IPS DF 6.9 (cell line): ENCODE measurements at places on chromosomes 1 and 21.

GRCh38 chr1:54859700-54860391 lies 27.1 kb downstream of the DHCR24 start:
- DNase-seq, result no peak

GRCh38 chr1:212553676-212554075 lies 54.9 kb upstream of the ATF3 start:
- no peak for DNase-seq

DNA sequence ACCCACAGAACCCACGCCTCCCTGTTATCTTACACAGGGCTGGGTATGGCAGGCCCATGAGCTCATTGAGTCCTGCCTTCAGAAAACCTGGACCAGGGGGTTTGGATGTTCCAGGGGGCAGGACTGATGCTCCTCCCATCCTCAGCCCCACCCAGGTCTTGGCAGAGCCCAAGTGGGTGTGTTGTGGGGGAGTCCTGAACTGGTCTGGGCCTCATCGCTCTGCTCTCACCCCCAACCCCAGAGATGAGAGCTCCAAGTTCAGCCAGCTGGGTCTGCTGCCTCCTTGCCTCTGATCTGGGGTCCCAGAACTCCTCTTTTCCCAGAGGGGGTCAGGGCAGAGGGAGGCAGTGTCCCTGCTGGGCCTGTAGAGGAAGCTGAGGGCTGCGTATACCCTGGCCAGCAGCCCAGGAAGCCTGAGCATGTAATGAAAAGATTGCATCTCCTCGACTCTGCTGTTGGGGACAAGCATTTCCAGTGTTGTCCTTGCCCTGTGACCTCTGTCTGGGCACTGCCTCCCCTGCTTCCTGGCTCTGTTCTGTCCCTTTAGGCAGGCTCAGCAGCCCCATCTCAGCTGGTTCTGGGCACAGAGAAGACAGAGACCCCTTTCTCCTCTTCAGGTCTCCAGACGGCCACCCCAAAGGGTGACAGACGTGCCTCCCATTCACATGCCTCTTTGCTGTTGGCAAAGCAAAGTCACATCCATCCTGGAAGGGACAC lies 54.7 kb upstream of the EPS8L3 start:
- DNase-seq, result no peak

DNA sequence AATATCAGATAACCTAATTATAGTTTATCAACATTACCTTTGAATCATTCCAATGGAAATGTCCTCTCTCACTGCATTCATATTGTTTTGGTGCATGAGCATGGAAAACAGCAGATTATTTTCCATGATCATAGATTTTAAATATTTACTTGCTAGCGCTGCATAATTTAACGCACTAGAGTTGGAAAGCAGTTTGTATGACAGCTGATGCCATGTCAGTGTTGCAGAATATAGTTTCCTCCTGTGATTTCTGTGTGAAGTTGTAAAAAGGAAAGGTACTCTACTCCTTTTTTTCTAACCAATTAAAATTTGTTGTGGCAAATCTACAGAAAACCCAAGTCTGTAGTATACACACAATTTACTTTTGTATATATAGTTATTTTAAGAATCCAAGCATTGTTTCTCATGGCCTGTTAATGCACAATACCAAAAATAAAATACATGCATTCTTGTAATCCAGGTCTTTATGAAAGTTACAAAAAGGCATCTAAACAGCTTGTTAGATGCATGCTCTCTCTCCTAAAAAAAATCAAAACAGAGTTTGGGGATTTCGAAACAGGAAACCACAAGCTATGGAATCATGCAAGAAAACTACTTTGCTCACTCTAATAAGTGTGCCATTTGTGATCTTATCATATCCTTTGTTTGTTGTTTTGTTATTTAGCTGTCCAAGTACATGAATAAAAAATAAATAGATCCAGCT lies 1.9 kb upstream of the ATG4C start:
- no peak for DNase-seq

GRCh38 chr1:223358826-223359225 lies 5.2 kb downstream of the SUSD4 start:
- no peak for DNase-seq

DNA sequence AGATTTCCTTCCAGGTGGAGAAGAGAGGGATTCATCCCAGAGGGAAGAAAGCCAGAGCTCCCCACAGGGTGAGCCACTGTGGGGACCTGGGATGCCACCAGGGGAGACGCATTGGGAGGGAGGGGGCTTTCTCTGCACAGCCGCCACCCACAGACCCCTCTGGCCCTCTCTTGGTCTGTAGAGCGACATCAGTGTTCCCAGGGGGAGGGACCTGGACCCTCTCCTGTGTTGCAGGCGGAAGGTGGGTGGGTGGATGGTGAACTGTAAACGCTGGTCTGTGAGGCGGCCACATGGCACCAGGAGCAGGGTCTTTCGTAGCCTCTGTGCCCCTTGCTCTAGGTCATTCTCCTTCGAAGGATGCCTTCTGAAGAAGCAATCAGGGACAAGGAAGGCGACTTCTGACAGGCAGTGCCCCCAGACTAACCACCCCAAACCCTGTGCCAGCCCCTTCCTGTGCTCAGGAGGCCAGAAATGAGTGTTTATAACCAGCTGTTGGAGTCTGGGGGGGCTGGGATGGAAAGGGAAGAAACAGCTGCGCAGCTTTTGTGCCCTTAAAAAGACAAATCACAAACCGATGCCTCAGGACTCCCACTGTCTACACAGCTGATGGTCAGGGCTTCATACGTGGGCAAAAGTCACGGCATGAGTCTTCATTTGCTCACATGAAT lies 121.4 kb upstream of the ZBTB40 start:
- no peak for DNase-seq

GRCh38 chr1:94806441-94806871 lies 13.7 kb upstream of the SLC44A3 start:
- no peak for DNase-seq

DNA sequence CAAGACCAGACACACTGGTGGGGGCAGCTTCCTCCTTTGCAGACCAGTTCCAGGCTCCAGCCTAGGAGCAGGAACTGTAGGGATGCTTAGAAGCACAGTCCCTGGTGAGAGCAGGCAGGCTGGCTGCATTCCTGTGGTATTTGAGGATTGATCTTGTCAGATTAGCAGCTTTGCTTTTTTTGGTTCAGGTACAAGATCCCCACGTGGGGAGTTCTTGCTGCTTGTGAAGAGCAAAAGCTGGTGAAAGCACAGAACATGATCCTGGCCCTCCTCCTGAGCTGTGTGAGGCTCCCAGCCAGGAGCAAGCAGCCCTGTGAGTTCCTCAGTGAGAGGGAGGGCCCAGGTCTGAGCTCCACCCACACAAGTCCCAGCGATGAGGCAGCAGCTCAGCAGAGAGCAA lies 75.3 kb upstream of the ARTN start:
- DNase-seq, result no peak

DNA sequence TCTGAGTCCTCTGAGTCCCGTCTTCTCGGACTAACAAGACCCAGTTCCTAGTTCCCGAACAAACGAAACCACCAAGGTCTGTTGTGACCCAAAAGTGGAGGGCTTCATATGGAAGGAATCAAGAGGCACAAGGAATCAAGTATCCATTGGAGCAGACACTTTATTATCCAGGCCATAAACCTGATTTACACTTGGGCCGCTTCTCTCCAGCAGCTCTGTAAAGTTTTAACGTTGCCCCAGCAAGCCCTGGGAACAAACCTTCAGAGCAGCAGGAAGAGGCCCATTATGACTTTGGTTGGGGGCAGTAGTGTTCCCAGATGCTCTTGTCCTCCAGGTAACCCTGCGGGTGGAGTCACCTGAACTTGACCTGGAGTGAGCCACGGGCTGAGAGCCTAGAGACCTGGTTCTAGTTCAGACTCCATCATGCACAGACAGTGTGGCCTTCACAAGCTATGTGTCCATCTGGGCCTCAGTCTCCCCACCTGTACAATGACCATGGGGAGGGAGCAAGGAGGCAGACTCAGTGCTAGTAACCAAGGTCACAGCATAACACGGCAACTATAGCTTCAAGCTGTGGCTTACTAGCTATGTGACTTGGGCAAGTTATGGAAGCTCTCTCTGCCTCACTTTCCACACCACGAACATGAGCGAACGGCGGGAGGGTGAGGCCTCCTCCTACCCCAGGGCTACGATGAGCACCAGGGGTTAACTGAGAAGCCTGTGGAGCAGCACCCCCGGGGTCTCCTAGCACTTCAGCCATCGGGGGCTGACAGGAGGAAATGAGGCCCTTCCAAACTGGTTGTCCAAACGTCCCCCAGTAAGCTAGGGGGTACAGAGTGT lies 95.7 kb downstream of the GLIS1 start:
- DNase-seq, result no peak

DNA sequence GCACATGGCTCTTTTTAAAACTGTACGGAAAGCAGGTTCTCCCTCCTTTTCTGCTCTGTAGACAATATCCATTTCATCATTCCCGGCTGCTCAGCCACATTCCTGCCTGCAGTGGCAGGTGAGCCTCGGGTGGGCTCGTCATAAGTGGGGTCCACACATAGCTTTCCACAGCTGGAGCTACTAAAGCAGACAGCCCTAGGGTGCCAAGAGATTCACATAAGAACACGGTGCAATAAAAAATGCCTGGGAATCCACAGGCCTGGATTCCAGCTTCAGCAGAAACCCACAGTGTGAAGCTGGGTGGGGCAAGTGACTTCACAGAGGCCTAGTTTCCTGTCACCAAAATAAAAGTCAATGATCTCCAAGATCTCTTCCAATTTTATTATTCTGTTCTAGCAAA lies 96.4 kb downstream of the MIS18A start:
- no peak for DNase-seq

GRCh38 chr1:188462837-188463236 lies 1634.1 kb downstream of the PLA2G4A start:
- no peak for DNase-seq
